H1 (cell line): ENCODE measurements at places on chromosomes 7 and 10.

GRCh38 chr7:81506609-81507008 lies 263.2 kb downstream of the HGF start:
- DNase-seq: no peak

DNA sequence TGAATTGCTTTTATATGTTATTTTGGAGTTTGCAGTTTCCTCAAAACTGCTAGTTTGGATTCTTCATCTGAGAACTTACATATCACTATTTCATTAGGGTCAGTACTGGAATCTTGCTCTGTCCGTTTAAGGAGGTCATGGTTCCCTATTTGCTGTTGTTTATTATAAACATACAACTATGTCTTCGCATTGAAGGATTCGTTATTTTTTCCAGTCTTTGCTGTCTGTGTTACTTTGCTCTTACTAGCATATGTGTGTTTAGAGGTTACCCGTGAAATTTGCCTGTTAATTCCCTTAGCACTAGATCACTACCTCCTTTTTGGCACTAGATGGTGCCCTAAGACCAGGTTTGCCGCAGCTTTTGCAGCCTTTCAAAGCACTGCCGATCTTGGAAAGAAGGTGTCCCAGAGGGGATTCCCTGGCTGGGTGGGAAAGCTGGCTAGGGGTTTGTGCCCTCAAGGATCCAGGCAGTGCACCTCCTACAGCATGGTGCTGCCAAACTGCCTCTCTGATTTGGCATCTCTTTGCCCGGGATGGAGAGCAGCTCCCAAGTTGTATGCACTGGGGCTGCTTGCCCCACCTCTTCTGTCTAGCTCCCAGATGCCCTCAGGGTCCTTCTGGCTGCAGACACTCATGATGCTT lies 103.1 kb upstream of the APBB1IP start:
- DNase-seq: peak; percentile 58

DNA sequence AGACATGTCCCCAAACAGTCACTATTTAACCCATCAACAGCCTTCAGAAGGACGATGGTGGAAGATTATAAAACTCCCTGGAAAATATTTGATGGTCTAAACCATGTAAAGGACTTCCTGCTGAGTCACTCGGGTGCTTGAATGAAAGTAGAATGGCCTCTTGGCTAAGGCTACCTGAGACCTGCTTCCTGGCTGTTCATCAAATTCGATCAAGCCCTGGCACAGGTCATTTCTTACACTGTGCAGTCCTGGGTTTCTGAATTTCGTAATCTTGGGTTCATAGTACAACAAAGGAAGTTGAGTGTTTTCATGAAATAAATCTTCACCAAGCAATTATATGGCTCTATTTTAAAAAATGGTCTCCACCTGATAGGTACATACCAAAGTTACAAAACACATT lies 260.3 kb upstream of the RNF32 start:
- DNase-seq: no peak

GRCh38 chr10:88820748-88821401 lies 18.3 kb downstream of the LIPM start:
- no peak for DNase-seq

DNA sequence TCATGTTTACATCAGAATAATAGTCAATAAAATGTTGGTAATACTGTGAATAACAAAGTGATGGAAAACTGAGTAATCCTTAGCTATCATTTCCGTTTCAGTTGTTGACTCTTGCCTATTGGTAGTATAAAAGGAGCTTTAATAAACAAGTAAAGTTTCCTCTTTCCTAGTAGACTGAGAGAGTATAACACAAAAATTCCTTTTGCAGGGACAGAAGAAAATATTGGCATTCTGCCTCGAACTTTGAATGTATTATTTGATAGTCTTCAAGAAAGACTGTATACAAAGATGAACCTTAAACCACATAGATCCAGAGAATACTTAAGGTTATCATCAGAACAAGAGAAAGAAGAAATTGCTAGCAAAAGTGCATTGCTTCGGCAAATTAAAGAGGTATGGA lies 9.4 kb downstream of the KIF20B start:
- no peak for DNase-seq

DNA sequence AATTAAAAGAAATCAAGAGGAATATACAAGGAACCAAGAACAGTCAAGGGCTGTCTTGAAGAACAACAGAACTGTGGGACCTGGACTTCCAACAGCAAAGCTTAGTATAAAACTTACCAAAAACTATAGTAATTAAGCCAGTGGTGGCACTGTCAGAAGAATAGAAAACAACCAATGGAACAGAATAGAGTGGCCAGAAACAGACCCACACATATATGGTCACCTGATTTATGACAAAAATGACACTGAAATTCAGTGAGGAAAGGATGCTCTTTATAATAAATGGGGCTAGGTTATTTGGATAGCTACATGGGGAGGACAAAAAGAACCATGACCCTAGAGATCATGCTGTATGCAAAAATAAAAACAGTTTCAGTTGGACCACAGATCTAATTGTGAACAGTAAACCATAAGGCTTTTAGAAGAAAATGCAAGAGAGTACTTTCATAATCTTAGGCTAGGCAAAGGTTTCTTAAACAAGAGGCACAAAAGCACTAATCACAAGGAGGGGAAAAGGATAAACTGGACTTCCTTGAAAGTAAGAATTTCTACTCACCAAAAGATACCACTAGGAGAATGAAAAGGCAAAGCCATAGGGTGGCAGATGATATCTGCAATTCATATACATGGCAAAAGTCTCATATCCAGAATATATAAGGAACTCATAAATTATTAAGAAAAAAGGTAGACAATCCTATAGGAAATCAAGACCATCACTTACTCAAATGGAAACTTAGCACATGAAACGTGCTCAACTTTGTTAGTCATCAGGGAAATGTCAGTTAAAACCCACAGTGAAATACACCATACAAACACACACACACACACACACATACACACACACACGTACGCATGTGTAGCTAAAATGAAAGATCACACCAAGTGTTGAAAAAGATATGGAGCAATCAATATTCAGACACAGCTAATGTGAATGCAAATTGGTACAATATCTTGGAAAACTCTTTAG lies 20.8 kb downstream of the HYCC1 start:
- no peak for DNase-seq

DNA sequence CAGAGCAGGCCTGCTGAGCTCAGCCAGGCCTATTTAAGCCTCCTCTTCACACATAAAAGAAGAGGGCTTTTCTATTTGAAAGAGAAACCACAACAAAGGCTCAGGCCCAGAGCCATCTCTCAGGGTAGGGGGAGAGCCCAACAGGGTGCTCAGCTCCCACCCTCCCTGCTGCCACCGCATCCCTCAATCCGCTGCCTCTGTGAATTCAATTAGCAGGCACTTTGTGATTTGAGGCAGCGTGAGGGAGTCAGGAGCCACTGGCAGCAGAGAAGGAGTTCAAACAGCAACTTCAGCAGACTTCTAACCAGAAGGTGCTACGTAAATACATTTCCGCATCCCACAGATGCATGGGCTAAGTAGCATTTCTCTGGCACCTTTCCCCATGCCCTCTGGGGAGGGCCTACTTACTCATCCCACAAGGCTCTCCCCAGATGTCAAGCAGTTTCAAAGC lies 45.2 kb downstream of the LRRC20 start:
- DNase-seq: no peak
